Heart right ventricle (tissue), 16 donors: ENCODE measurements at places on chromosomes 11 and 22. TPM values are rescaled to one million over a fixed set of nuclear protein-coding genes. Genes with fewer than 3 reads are reported as not detected.

Gene TRIM48
- polyA plus RNA-seq = not detected

Gene POTEH
- not detected for polyA plus RNA-seq

DNA sequence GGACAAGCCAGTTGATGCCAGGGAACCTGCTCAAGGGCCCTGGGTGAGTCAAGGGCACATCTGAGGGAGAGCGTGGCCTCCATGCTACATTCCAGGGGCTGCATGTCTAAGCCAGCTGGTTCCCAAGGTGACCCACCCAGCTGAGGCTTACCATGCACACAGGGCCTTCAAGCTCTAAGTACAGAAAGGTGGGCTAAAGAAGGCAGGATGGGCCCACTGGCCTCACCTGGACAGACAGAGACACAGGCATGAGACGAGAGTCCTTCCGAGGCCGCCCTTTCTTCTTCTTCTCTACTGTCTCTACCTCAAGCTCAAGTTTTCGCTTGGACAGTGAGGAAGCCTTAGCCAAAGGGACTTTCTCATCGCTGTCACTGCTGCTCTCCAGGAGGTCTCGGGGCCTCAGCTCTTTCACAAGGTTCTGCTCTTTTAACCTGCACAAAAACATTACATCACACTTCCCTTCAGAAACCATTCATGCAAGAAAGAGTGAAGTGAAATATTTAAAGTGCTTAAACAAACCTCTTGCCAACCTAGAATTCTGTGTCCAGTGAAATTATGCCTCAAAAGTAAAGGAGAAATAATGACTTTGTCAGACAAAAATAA, 69.9 kb downstream of the HIRA start:
- no peak for DNase-seq

- no peak for DNase-seq
These were observed 267.7 kb downstream of the LARGE1 start for GRCh38 chr22:33652615-33653014.

DNA sequence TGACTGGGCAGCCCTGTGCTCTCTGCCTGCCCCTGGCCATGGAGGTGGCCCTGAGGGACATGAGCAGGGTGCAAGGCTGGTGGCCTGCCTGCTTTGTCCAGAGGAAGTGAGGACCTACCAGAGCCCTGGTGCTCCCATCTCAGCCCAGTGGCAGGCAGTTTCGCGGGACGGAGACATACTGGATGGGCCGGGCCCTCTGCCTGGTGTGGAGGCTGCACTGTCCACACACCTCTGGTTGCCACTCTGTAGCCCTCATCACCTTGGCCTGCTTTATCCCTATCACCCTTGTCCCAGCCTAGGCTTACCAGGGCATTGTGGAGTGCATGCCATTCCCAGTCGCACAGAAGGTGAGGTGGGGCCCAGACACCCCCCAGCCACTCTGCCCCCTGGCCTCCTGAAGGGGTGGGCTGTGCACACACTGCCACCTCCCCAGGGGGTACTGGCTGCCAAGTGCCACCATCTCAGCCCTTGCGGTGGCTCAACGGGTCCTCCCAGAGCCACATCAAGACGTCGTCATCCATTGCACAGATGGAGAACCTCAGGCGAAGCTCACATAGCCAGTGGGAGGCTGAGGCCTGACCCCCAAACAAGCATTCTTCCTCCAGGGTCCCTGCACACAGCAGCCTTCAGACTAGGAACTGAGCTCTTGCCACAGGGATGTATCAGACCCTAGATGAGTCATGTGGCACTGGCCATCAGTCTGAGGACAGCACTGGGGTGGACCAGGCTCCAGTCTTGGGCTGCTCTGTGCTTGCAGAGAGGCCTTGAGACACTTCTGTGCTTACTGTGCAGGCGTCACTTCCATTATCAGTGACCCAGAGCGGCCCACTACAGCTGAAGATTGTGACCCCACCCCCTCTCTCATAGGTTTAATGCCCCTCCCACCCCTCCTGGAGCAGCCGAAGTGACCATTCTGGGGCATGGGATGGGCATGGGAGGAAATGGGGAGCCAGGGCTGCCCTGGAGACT, 176.1 kb downstream of the IGLL1 start:
- DNase-seq = no peak

DNA sequence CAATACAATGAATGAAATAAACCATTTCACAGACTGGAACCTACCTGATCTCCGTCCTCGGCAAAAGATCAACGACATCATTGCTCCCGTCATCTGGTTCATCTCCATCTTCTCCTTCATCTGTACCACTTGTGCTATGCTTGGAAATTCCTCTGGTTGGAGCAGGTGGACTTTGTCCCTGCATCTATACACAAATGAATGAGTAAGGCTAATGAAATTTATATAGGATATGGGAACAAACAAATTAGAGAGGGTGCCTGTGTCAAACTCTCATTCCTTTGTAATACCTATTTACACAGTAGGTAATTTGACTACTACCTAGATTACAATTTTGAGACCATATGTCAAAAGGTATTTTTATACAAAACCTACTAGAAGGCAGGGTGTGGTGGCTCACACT, 59.4 kb downstream of the F2 start:
- DNase-seq = no peak

DNA sequence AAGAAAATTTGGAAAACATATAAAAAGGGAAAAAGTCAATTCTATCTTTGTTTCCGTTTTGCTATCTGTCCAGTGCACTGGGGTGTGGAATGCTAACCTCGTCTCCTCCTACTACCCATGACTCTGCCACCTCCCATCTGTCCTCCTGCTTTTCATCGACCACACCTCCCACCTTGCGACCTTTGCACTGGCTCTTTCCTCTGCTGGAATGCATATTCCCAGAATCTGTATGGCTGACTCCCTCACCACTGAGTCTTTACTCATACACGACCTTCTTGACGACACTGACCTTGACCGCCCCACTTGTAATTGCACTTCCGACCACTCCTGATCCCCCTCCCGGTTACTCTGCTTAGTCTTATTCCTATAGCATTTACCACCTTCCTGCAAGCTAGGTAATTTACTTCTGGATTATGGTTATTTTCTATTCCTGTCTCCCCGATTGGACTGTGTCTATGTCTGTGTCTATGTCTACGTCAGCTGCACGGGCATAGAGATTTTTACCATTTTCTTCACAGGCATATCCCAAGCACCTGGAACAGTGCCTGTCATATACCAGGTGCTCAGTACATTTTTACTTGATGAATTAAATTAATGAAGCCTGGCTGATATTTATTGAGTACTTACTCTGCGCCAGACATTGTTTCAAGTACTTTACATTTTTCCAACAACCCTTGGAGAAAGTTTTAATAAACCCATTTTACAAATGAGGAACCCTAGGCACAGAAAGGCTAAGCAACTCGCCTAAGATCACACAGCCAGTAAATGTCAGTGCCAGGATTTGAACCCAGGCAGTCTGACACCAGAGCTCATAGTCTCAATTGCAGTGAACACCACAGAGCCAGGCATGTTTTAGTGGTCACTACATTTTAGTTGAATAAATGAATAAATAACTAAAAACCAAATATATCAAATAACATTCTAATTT, 89.3 kb upstream of the SLC22A12 start:
- DNase-seq = no peak

GRCh38 chr11:27040302-27041115, at the start of gene BBOX1:
Gene BBOX1 (plus strand): TSS chr11:27040815. CDS start chr11:27055431, 14,616 bp downstream.
- no peak for DNase-seq

DNA sequence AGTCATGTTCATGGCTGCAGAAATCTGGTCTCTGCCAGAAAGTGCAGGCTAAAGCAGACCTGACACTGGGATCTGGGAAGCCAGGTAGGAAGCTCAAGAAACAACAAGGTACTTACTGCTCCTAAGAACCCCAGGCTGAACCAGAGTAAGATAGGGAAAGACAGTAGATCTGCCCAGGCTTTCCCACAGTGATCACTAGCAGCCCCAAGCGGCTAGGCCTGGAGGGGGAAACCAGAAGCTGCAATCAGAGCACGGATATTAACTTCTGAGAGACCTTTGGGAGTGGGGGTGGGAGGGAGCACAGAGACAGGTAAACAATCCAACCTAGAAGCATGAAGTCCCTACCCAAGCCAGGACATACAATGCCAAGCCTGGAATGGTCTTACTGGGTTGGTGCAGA, 135.2 kb upstream of the C11orf58 start:
- no peak for DNase-seq

GRCh38 chr11:6433998-6434660, 6.7 kb downstream of the HPX start:
- no peak for DNase-seq

DNA sequence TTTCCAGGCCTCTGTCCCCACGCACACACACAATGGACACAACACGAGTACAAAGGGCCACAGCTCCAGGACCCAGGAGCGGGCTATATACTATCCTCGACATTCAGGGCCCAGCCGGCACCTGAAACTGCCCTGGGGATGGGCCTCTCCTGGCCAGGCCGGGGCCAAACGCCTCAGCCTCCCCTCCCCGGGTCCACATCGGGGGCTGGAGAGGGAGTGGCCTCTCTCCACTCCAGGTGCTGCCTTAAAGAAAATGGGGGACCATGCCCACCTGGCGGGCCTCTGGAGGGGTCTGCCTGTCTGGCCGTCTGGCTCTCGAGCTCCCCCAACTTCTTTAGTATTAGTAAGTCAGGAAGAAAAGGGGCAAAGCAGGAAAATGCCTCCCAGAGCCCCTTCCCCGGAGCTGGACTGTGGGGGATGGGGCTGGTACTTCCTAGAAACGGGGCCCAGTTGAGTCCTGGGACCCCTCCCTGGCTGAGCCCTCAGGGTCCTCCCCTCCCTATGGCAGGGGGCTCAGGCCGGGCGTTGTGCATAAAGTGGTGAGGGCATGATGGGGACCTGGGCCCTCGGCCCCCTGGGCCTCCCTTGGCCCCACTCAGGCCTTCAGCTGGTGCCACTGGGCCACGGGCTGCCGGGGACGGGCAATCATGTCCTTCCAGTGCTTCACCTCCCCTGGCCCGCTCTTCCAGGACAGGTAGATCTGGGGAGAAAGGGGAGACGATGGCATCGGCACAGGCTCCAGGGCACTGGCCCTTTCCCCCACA, 9.7 kb downstream of the LRRC10B start:
- DNase-seq = no peak

DNA sequence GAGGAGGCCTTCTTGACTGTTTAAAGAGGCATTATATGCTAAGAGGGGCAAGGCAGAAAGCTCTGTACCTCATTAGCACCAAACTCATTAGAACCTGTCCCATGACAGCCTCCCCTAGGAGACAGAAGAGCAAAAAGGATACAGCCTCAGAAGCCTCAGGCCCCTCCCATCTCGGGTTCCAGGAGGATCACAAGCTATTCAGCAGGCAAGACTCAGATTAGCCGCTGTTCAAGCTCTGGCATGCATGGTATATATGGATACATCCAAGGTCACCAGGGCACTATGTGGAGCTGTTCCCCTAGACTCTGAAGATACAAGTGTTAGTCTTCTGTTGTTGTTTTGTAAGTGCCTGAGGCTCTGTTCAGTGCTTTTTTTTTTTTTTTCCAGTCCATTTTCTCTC, 32.1 kb downstream of the ATXN10 start:
- no peak for DNase-seq

GRCh38 chr11:35157814-35158700, 19.1 kb downstream of the CD44 start:
- DNase-seq = no peak

- DNase-seq = no peak
These were observed 26.6 kb downstream of the IGSF9B start for GRCh38 chr11:133930053-133930766.

DNA sequence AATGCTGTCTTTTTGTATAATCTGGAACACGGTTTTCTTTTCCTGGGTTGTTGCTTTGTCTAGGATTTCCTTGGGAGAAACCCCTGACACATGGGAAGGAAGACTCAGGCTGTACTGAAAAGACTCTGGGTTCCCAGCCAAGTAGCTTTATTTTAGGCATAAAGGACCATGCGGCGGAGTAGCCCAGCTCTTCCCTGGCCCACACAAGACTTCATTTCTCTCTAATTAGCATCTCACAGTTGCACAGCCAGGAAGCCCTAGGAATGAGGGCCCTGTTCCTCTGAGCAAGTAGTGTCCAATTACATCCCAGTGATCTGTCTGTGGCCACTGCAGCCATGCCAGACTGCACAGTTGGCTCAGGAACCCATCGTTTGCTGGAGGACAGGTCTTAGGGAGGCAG, 319.5 kb downstream of the TENM4 start:
- no peak for DNase-seq

DNA sequence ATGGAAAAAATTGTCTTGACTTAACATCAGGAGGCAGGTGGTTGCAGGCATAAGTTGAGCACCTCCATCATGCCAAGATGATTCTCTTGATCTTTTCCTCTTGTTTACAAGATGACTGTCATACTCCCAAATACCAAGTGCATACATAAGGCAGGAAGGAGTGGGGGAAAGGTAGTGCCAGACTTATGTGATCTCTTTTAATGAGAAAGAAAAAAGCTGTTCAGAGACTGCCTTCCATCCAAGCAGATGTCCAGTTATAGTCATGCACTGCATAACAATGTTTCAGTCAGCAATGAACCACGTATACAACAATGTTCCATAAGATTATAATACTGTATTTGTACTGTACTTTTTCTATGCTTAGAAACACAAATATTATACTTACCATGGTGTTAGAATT, 135.7 kb downstream of the EHF start:
- no peak for DNase-seq

DNA sequence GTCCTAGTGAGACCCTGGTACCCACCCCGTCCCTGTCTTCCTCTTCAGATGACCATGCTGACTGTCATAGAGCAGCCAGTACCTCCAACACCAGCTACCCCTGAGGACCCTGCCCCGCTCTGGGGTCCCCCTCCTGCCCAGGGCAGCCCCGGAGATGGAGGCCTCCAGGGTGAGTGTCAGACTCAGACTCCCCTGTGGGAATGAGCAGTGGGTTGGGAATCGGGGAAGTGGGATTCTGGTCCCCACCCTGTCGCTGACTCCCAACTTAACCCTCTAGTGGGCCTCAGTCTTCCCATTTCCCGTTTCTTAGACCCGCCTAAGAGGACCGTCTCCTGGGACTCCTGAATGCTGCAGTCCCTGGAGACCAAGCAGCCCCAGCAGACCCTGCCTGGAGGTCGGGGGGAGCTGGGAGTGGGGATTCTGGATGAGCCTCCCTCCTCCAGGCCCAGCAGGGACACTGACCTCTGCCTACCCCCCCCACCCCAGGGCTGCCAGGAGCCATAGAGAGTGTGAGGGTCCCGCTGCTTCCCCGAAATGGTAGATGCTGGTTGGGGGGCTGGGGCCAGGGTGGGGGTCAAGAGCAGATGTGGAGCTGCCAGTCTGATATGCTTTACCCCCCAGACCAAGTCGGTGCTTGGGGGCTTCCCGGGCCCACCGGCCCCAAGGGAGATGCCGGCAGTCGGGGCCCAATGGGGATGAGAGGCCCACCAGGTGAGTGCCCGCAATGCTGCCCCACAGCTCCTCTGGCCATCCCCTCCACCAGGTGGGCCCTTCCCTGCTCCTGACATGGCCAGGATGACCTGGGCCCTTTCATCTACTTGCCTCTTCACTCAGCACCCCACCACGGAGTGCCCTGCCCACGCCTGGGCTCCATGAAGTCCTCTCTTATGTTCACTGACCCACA, 25.5 kb downstream of the EMID1 start:
- DNase-seq = no peak
